ENCODE measurements at places on chromosomes 2 and 18.
A peak's percentile ranks its signal among the peaks of the same experiment; 100 is the strongest.

GRCh38 chr2:140842110-140842509 lies 1288.7 kb downstream of the LRP1B start:
- DNase-seq = no peak

GRCh38 chr2:142862299-142862698 lies 15.2 kb upstream of the KYNU start:
- no peak for DNase-seq

DNA sequence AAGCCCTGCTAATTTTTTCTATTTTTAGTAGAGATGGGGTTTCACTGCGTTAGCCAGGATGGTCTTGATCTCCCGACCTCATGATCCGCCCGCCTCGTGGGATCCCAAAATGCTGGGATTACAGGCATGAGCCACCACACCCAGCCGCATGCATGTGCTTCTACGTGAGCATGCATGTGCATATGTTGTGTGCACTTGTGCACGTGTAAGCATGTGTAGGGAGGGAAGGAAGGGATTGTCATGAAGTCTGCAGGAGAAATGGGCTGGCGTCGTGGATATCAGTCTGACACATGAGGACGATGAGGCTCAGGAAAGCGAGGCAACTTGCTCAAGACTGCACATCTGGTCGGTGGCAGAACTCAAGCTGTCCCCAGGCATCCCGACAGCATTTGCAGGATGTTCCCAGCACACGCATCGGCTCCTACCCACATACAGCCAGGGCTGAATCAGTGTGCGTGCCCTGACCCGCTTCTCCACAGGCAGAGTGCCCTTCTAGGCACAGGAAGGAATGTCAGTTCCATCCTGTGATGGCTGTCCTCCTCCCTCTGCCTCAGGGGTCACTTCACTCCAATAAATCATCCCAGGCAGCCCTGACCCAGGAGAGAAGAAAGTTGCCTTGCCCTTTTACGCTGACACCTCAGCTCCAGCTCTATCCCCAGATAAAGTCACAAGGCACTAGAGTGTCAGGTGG lies 49.9 kb upstream of the SLC14A2 start:
- no peak for DNase-seq

DNA sequence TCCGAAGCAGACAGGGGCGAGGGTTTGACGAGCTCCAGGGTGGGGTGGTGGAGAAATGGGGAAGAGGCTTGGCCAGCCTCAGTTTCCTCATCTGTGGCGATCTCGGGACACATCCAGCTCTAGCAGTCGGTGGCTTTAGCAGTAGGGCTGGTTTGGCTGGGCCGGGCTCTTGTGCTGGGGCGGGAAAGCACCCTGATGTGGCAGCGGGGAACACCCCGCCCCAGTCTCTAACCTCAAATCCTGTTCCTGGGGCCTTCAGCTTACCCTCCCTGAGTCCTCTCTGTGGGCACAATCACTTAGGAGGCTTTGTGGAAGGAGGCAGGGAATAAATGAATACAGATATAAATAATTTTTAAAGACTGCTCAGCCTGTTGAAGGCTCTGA lies 26.5 kb upstream of the MCFD2 start:
- peak; percentile 87 for DNase-seq

- DNase-seq = no peak
Measured at GRCh38 chr2:201401815-201402214, 44.7 kb upstream of the FLACC1 start.

DNA sequence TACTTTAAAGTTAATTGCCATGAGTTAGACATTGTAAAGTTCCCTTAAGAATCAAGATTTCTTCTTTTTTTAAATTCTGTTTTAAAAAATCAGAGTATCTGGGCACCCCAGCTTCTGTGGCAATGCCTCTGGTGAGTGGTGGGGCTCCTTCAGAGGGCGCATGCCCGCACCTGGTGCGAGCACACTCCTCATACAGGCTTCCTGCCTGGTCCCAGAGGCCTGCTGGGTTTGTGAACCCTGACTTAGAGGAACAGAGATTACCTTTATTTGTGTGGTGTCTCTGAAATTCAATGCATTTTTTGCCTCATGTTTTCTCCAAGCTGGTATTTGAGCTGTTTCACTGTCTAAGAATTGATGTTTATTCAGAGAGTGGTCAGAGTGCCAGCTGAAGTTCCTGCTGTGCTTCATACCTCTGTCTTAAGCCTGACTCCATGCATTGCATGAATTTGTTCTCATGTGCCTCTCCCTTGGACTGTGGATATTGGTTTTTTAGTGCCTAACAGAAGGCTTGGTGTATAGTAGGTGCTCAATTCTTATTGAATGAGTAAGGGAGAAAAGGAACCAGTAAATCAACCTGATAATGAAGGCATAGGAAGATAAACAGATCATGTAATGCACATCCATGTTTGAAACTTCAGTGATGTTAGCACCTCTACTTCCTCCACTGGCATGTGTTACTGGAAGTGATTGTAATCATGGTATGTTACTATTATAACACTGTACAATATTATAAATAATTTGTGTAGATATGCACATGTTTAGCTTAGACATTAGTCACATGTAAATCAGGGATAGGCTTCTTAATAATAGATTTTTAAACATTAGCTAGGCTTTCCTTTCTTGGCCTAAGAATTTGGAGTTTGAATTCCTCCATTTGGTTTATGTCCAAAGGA lies 29.0 kb downstream of the PHLPP1 start:
- no peak for DNase-seq

DNA sequence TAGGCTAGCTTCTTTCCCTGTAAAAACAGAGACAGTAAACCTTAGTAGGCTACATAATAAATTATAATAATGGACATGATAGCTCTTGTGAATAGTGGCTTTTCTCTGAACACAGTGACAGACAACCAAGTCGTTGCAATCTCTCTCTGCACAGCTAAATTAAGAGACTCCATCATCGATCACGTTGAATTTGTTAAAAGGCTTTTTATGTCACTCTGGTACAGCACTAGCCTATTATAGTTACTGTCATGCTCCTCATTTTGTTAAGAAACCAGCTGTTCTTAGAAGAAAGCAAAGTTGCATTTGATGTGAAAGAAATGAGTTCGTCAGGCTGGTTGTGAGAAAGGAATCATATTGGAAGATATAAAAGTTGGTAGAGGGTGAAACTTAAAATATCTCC lies 50.3 kb upstream of the ARHGAP28 start:
- DNase-seq = no peak

- no peak for DNase-seq
Measured at GRCh38 chr2:29902356-29902755, 19.0 kb downstream of the ALK start.

DNA sequence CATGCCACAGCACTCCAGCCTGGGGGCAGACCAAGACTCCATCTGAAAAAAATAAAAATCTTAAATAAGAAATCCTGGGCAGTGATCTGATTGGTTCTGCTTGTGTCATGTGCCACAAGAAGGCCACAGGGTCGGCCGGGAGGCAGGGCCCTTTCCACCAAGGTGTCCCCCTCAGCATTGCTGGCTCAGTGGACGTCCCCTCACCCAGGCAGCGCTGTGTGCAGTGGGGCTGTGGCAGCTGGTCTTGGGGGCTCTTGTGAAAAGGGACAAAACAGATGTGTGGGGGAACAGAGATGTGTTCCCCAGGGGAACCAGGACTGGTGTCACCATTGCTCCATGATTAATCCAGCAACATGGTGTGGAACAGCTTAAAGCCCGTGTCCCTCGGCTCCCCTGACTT lies 60.5 kb downstream of the HS6ST1 start:
- no peak for DNase-seq

GRCh38 chr2:105183555-105184323 lies 57.8 kb upstream of the GPR45 start:
- DNase-seq = no peak

- no peak for DNase-seq
Measured at GRCh38 chr2:100924122-100924519, 78.0 kb upstream of the RPL31 start.

- DNase-seq = no peak
Measured at GRCh38 chr18:71808616-71809015, 735.5 kb downstream of the CBLN2 start.

DNA sequence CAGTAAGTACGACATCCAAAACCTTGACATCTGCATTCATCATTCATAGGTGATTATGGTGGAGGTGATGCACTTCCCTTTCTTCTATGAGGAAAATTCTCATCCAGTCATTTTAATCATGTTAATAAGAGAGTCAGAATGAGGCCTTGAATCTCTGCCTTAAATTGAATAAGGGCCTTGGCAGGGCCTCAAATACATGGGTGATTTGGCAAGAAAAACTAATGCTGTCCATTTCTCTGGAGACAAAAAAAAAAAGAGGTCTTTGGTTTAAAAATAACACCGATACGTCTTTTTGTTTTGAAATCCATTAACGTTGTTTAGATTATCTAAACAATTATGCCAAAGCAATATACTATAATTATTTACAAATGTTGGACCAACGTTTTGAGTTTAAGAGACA lies 8.1 kb downstream of the COLEC12 start:
- DNase-seq = no peak

DNA sequence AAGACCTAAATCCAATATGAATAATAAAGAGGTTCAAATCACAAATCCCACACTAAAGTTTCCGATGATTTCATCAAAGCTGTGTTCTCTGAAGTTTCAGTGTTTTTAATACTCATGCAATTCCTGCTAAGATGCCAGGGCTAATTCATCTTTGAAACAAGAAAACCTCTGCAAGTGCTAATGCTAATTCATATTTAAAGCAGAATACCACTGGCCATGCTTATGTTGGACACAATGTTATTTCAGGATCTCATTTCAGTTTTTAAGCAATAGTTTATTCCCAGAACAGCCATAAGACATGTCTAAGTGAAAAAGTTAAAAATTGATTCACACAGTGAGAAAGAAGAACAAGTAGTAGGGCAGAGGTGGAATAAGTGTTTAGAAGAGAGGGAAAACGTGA lies 62.8 kb downstream of the GRB14 start:
- no peak for DNase-seq

DNA sequence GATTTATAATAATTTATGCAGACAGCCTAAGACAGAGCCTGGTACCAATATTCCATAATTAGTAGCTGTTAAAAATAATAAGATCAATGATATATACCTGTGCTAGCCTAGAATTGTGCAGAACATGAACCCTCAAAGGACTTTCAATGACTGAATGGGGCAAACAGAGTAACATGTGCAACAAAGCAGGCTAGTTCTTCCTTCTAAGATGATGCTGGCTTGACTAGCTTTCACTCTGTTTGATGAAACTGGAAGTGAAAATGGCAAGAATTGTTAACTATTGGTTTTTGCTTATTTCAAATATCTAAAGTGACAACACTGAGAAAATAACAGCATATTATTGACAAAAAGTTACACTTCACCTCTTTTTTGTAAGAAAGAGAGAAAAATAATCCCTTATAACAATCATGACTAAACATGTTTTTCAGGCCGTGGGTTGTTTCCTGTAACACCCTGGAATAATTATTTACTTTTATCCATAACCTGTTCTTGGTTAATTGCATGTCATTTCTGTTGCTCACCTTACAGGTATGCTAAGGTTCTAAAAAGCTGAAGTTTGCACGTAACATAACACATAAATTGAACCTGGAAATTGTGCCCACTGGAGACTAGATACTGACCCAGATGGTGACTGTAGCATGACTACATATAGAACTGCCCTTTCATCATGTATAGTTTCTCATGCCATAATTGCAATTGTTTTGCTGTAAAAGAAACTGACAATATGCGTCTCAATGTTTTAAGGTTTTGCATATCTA lies 108.7 kb downstream of the C18orf54 start:
- no peak for DNase-seq

GRCh38 chr18:48181857-48182256 lies 227.3 kb downstream of the ZBTB7C start:
- no peak for DNase-seq

All from suppressor macrophage treated with lipopolysaccharide for 1 hour (primary cell).